MCF 10A (cell line): ENCODE measurements at places on chromosomes 1 and 21. TPM values are rescaled to one million over a fixed set of nuclear protein-coding genes. Genes with fewer than 3 reads are reported as not detected.

Gene TMPRSS3
- total RNA-seq, result 2.0 and 2.4 TPM in 2 replicates

Gene XCL2
- not detected in 2 replicates for total RNA-seq

Gene GJC2
- 9.0 and 18.5 TPM in 2 replicates for total RNA-seq

Gene SLC45A3
- 3.1 and 5.3 TPM in 2 replicates for total RNA-seq

Gene GJA8
- total RNA-seq, result not detected in 2 replicates

DNA sequence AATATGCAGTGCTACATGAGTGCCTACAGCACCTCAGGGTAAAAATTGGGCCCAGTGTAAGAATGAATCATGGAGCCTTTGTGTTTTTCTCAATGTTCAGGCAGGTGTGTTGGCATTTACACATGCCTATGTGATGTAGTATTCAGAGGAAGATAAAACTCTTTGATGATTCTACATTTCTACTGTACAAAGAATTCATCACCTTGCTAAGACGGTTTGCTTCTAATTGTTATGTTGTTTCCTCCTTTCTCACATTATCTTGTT is 867.3 kb downstream of the TTLL7 start:
- no peaks in the 10 kb centered on the region for H3K36me3 ChIP-seq
- no peak overlapping the region for H3K27ac ChIP-seq
- H3K4me3 ChIP-seq, result no peak overlapping the region
- peak; percentile 17 for DNase-seq
- H3K27me3 ChIP-seq, result no peaks in the 10 kb centered on the region

DNA sequence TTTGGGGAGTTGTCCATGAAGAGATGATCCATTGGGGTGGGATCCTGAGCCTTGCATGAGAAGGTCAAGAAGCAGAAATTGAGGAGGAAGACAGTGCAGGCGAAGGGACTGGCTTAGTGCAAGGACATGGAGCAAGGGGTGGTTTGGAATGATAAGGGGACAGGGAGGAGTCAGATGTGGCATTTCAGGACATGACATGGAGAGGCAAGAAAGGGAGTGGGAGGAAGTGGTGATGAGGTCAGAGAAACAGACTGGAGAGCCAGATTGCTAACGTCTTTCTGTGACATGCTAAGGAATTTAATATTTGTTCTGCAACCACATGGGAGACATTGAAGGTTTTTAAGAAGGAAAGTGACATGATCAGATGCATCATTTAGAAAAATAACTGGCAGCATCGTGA is 346.8 kb upstream of the FMN2 start:
- H3K4me3 ChIP-seq, result no peak overlapping the region
- H3K36me3 ChIP-seq, result no peaks in the 10 kb centered on the region
- H3K27me3 ChIP-seq, result no peaks in the 10 kb centered on the region
- H3K27ac ChIP-seq, result no peak overlapping the region
- no peaks in the 10 kb centered on the region for H3K4me1 ChIP-seq

- H3K4me3 ChIP-seq, result no peak overlapping the region
- DNase-seq, result peak; percentile 93
- H3K27me3 ChIP-seq, result no peaks in the 10 kb centered on the region
- H3K27ac ChIP-seq, result no peak overlapping the region
Observed at GRCh38 chr1:43529206-43529731, 1.4 kb upstream of the PTPRF start.

- H3K27me3 ChIP-seq, result no peaks in the 10 kb centered on the region
- peaks cover 15% of the 10 kb centered on the region for H3K4me1 ChIP-seq
- H3K36me3 ChIP-seq, result peaks cover 2% of the 10 kb centered on the region
- no peak overlapping the region for H3K4me3 ChIP-seq
Observed at GRCh38 chr1:180952657-180953013, 39.9 kb downstream of the KIAA1614 start.

GRCh38 chr1:49187056-49187455 is 410.4 kb upstream of the BEND5 start:
- no peak for DNase-seq
- H3K27ac ChIP-seq, result no peak overlapping the region

- DNase-seq, result no peak
- no peak overlapping the region for H3K27ac ChIP-seq
- H3K4me3 ChIP-seq, result peak overlapping the region; percentile 1
- no peaks in the 10 kb centered on the region for H3K27me3 ChIP-seq
- peaks cover 6% of the 10 kb centered on the region for H3K4me1 ChIP-seq
- H3K36me3 ChIP-seq, result no peaks in the 10 kb centered on the region
Observed at GRCh38 chr1:248183996-248184395, 9.4 kb downstream of the OR2M2 start.

DNA sequence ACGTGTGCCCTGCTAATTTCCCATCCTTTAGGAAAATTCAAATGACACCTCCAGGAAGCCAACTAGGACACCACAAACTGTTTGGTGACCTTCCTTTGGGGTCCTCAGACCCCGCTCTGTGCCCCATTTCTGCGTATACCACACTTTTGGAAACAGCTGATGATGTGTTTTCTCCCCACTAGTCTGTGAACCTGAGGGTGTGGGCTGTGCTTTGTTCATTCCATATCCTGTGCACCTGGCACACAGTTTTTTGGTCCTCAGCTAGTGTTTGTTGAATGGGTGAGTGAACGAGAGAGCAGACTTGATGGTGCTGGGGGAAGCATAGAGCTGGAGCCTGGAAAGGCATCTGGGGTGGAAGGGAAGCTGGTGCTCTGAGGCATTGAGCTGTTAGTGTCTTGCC is 48.6 kb downstream of the RPS6KA1 start:
- H3K27ac ChIP-seq, result no peak overlapping the region
- peaks cover 23% of the 10 kb centered on the region for H3K36me3 ChIP-seq
- no peaks in the 10 kb centered on the region for H3K27me3 ChIP-seq
- no peak overlapping the region for H3K4me3 ChIP-seq
- H3K4me1 ChIP-seq, result peaks cover 5% of the 10 kb centered on the region

GRCh38 chr1:34924759-34925555 is 4.5 kb downstream of the DLGAP3 start:
- peaks cover 80% of the 10 kb centered on the region for H3K27me3 ChIP-seq
- H3K4me3 ChIP-seq, result no peak overlapping the region
- peaks cover 6% of the 10 kb centered on the region for H3K4me1 ChIP-seq
- no peak overlapping the region for H3K27ac ChIP-seq
- H3K36me3 ChIP-seq, result no peaks in the 10 kb centered on the region

DNA sequence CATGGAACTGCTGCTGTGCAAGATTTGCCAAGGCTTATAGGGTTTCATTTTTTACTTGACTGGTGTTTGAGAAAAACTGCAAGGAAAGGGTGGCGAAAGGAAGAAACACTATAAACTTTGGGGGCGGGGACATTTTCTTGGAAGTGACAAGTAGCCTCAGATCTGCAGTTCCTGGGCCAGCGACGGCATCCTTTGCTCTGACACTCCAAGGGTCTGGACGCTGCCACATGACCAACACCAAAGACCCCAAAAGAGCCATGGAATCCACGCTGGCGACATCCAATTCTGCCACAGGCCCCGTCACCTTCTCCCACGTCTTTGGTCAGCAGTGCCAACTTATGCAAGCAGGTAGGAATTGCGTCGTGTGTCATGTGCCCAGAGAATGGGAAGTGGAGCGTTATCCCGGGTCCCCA is 193.4 kb downstream of the PRDM2 start:
- H3K4me3 ChIP-seq, result no peak overlapping the region
- no peaks in the 10 kb centered on the region for H3K36me3 ChIP-seq
- no peaks in the 10 kb centered on the region for H3K4me1 ChIP-seq
- DNase-seq, result no peak
